ENCODE measurements at places on chromosomes 12 and 14.

DNA sequence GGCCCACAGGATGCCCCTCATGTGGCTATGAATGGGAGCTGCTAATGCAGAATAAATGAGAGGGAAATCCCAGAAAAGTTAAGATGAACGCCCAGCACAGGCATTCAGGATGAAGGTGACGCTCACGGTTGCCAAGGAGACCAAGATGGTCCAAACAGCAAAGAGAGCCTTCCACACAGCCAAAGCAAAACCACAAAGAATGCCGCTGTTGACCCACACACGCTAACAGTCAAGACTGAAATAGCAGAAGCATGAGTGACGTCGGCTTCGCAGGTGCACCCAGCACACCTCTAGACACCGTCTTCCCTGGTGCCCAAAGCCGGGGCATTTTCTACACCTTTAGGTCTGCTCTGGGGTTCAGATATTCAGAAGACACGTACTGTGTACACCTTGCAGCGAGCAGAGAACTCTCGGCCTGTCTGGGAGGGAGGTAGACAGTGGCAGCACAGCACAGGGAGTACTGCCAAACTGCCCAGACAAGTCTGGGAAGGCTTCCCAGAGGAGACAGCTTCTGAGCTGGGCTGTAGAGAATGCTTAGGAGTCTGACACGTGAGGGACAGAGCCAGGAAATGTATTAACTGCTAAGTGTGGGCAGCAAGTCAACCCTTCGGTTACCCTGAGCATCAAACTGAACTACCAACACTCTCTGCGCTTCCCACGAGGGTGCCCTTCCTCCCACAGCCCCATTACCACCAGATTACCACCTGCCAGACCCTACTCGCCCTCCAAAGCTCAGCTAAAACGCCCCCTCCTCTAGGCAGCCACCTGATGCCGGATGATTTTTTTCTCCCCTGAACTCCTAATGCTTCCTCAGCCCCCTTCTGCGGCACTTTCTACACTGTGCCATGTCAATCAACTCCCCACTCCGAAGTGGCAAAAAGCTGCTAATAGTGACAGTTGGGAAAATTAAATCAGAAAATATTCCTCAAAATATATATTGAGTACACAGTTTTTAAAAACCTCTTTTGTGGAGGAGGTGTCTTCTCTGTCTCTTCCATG, 50.1 kb downstream of the CCDC88C start:
- no peak for DNase-seq

GRCh38 chr12:69884386-69884785, 59.4 kb downstream of the MYRFL start:
- no peaks in the 10 kb centered on the region for H3K36me3 ChIP-seq
- H3K27me3 ChIP-seq, result no peaks in the 10 kb centered on the region
- H3K4me3 ChIP-seq, result no peak overlapping the region
- no peak for DNase-seq
- H3K27ac ChIP-seq, result no peak overlapping the region

GRCh38 chr12:53201639-53202038, 5.4 kb downstream of the ITGB7 start:
- H3K4me3 ChIP-seq, result no peak overlapping the region
- H3K36me3 ChIP-seq, result no peaks in the 10 kb centered on the region
- H3K27ac ChIP-seq, result no peak overlapping the region
- no peak for DNase-seq
- H3K4me1 ChIP-seq, result no peaks in the 10 kb centered on the region

DNA sequence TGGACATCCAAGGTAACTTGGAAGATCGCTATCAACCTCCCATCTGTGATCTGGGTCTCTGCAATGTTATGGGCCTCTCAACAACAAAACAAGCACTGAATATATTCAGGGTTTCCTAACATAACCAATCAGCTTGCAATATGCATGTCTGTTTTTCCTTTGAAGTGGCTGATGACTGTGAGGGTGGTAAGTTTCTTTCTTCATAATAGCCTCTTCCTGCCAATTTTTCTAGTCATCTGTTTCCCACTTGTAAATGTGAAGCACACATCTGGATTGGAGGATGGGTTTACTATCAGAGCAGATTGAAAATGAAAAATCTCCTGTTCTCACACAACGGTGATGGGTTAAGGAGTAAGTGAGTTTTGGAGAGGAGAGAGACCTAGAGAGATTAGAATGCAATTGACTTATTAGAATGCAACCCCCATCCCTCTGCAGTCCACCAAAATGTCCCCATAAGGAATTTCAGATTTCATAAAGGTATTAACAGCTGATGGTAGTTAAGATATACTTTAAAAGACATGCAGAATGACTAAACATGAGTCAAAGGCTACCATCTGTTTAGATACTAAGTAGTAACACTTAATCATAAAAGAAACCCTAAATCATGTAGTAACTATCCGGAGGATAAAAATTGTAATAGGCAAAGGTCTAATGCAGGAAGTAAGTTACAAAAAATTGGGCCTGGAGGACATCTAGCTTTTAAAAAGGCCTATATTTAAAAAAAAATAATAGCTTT, 58.4 kb upstream of the SAV1 start:
- H3K36me3 ChIP-seq, result peaks cover 7% of the 10 kb centered on the region
- no peak overlapping the region for H3K4me3 ChIP-seq
- no peaks in the 10 kb centered on the region for H3K27me3 ChIP-seq
- H3K4me1 ChIP-seq, result no peaks in the 10 kb centered on the region
